NCI-H1105 (cell line): ENCODE measurements at places on chromosomes 4 and X.

DNA sequence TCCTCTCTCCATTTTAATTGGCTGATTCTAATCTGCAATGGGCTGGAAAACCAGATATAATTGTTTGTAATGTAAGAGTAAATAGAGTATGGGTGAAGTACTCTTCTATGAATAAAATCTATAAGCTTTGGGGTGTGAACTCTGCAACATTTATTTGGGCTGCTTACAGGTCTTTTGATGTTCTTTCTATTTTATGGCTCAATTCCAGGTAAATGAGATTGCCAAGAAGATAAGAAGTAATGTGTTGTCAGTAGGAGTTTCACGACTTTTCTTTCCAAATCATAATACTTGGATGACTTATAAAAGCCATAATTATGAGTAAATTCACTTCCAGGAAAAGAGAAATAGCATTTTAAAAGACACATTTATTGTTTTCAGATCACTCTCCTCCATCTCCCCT is 103.5 kb downstream of the FMR1NB start:
- DNase-seq: peak; percentile 61

DNA sequence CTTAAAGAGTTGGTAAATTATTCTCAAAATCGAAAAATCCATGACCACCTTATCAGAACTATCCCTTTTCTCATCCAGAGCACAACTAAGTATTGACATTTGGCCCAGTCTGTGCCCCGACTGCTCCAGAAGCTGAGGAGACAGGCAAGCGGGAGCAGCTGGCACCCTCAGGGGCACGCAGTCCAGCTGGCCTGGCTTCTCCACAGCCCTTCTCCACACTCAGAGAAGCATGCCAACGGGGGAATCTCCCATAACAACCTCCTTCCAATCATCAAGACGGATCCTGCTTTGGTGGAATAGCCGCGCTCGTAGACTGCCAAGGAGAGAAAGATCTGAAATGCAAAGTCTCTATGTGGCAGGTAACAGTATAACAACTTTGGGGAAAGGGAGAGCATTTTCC is 85.4 kb downstream of the AFAP1 start:
- DNase-seq: no peak

DNA sequence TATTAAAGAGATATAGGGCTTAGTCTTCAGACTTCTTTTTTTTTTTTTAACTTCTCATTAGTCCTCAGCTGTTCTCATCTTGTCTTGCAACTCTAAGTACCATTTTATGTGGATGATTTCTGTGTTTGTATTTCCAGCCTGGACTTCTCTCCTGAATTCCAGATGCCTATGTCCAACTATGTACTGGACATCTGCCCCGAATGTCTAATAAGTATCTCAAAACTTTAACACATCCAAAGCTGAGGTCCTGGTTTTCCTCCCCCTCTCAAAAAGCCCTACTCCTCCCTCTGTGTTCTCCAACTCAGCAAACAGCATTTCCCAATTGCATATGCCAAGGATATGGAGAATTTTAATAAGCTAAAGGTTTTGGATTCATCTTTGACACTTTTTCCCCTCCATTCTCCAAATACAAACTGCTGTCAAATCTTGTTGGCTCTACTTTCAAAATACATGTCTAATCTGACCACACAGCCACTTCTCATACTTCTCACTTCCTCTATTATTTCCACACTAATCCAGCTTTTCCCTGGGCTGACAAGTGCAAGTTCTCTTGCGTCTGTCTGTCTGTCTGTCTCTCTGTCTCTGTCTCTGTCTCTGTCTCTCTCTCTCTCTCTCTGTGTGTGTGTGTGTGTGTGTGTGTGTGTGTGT is 79.8 kb downstream of the CLCN5 start:
- DNase-seq: no peak

DNA sequence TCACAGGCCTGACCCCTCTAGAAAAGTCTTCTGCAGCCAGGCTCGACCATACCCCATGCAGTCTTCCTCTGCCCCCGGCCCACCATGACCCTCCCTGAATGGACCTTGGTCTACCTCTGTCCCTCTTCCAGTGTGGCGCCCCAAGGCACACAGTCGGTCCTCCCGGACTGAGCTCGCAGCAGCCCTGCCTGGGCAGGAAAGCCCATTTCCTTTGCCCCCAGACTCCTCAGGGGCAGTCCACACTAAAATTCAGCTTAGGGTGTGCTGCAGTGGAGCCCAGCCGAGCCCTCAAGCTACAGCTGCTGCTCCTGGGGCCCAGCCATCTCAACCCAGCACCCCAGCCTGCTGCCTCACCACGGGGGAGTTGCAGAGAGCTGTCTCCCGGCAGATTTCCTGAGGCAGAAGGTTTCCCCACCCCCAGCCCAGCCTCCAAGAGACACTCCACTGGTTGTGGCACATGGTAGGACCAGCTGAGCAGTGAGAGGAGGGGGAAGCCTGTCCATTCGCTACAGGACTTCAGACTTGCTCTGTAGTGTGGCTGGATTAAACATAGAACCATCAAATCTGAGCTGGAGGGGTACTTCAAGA is 37.5 kb upstream of the IQSEC2 start:
- no peak for DNase-seq

DNA sequence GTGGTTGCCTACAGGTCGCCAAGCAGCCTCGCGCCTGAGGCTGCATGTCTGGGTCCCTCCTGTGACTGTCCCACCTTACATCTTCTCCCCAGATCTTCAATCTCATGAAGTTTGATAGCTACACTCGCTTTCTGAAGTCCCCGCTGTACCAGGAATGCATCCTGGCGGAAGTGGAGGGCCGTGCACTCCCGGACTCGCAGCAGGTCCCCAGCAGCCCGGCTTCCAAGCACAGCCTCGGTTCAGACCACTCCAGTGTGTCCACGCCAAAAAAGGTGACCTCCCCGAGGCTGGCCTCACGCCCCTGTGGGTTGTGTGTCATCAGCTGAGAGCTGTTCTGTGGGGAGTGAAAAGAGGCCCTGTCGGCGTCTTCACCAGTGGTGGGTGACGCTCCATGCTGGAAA is 24.9 kb upstream of the HGFAC start:
- no peak for DNase-seq

- DNase-seq: no peak
Observed at GRCh38 chrX:23557070-23557469, 110.2 kb upstream of the PRDX4 start.

- no peak for DNase-seq
Observed at GRCh38 chr4:10117359-10118047, 904 bp upstream of the WDR1 start.

DNA sequence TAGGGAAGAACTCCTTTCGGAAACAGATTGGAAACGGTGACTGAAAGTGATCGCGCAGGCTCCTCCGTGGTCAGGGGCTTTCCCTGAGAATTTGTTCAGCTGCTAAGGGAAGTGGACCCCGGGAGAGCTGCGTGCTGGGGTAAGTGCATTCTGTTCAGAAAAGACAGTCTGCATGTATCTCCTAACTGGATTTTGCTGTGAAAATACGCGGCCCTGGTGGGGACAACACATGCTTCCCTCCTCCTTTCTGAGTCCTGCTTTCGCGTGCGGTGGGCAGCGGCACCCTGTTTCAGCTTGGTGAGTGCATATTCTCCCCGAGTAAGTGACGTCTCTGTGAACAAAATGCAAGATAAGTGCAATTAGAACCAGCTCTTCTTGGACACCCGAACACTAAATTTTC is 195.6 kb downstream of the STIM2 start:
- no peak for DNase-seq

DNA sequence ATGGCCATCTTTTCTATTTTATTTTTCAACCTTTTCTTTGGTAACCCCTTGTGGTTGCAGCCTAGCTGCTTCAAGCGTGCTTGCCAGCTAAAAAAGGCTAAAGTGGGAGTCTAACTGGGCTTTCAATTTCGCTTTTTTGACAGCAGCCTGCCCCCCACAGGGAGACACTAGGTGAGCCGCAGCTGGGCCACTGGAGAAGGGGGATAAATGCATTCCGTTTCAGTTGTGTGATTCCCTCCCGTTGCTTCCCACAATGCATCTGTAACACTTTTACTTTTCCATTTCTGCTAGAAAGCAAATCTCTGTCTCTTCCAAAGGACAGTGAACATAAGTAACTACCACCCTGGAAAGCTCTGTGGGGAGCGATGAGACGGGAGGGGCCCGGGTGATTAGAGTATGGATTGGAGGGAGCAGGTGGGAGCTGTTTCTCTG is 86.3 kb upstream of the RAPGEF2 start:
- no peak for DNase-seq

DNA sequence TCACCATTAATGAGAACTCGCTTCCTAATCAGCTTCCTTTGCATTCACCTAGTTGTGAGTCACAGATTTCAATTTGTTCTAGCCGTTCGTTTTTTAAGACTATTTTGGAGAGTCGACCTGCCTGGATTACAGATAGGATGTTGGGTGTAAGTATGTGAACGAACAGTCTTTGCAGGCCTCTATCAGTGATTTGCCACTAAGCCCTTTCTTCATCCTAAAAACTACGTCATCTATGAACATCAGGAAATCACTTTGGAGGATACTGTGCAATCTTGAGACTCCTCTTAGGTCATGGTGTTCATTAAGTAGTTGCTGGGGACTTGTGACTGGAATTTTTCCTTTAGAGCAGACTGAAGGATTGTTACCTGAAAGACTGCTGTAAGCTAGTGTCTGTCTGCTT is 1.1 kb downstream of the POLA1 start:
- no peak for DNase-seq

DNA sequence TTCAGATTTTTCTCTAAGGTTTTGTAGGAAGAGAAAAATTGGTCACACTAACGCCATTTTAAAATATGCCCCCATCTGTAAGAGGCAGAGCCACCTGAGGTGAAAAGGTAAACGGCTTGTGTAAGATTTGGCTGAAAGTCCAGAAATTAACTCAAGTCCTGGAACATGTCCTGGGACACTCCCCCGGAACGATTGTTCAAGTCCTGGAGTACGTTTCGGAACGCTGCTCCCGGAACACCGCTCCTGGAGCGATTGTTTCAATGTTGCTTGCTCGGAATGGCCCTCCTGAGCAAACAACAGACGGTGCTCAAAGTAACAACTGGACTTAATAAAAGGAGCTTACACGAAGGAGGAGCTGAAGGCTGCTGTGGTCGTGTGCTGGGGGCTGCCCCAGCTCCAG is 796.5 kb upstream of the SLIT2 start:
- DNase-seq: no peak

DNA sequence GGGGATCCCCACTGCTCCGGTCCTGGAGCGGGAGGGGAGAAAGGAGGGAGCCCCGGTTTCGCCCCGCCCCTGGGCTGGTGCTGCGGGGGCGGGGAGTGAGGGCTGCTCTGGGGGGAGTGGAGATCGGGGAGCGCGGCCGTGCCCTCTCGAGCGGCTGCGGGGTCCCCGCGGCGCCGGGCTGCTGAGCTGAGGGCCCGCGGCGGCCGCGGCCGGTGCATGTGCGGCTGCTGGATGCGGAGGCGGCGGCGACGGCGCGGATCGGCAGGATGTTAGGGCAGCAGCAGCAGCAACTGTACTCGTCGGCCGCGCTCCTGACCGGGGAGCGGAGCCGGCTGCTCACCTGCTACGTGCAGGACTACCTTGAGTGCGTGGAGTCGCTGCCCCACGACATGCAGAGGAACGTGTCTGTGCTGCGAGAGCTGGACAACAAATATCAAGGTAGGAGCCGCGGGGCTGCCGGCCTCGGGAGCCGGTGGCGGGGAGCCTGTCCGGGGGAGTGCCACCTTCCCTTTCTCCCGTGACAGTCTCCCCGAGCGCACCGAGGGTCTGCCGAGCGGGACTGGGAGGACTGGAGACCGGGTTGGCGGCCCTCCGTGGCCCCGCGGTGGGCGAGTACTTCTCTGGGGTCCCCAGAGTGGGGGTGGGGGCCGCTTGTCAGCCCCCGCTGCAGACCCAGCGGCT is at the start of gene ING2:
Gene ING2, plus strand, starts transcription at position 129 of the 681 bp plus-strand sequence. Its CDS starts 138 bp downstream, at position 267.
- peak; percentile 9 for DNase-seq

- DNase-seq: no peak
Observed at GRCh38 chr4:141021397-141022110, 111.7 kb downstream of the RNF150 start.

DNA sequence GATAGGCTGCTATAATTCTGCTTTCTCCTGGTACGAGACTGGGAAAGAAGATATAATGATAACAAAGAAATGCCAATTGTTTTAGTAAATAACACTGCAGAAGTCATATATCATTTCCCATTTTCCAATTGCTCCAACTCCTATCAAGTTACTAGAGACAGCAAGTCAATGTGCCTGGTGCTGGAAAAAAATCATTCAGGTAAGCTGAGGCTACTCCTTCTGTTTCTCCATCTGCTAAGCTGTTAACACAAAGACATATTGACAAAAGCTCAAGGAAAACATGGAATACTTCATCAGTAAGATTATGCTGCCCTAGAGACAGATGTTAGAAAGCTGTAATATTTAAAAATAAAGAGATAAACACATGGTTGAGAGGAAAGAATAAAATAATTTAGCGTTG is 10.0 kb downstream of the NAA11 start:
- DNase-seq: no peak

GRCh38 chr4:83209419-83209818 is 75.2 kb downstream of the COQ2 start:
- DNase-seq: no peak

- peak; percentile 67 for DNase-seq
Observed at GRCh38 chr4:8428288-8429097, 12.0 kb downstream of the ACOX3 start.

DNA sequence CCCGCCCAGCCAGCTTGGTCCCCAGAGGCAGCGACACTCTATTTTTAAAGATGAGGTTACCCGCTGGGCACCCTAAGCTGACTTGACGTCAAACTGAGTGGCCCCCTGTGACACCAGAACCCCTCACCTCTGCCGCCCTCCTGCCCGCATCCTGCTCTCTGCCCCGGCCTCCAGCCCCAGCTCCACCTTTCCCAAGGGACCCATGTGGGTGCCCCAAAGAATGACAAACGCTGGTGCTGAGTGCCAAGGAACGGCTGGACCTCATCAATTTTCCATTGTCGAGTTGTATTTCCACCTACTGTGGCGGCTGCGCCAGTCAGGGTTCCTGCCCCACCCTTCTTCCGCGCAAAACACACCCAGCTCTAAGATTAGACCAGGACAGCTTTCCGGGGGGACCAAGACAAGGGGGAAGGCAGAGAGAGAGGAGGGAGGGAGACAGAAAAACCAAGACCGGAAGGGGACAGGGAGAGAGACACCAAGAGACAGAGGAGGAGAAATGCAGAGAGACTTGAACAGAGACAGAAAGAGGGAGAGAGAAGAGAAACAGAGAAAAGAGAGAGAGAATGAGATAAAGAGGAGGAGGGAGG is 2.0 kb downstream of the PRKX start:
- no peak for DNase-seq

GRCh38 chr4:116118221-116118620 is 967.2 kb downstream of the TRAM1L1 start:
- DNase-seq: no peak

GRCh38 chr4:71396382-71396781 is 57.6 kb downstream of the SLC4A4 start:
- no peak for DNase-seq

GRCh38 chr4:38623260-38623659 is 40.7 kb upstream of the KLF3 start:
- no peak for DNase-seq

GRCh38 chrX:68199062-68199848 is 234.0 kb downstream of the OPHN1 start:
- no peak for DNase-seq

- DNase-seq: no peak
Observed at GRCh38 chrX:44189116-44189515, 154.4 kb downstream of the EFHC2 start.

DNA sequence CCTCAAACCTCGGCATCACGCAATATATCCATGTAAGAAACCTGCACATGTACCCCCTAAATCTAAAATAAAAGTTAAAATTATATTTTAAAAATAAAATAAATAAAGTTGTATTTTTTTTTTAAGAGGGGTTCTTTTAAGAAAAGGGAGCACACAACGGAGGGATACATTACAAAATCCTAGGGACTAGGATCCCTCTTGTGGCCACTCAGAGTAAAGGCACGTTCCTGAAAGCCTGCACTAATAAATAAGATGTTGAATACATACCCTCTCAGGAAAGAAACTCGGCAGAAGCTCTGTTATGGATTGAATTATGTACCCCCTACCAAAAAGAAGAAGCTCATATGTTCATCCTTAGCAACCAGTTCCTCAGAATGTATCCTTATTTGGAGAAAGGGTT is 50.9 kb upstream of the PRDX4 start:
- no peak for DNase-seq
